Hypothalamus (tissue), 51 donors: ENCODE measurements at places on chromosomes 4 and X.

GRCh38 chrX:134670134-134670924 lies 12.1 kb upstream of the PLAC1 start:
- no peak for DNase-seq

- DNase-seq: no peak
Measured at GRCh38 chr4:3530051-3530450, 2.2 kb downstream of the LRPAP1 start.

- DNase-seq: no peak
Measured at GRCh38 chrX:105191878-105192277, 28.6 kb downstream of the TEX13A start.

DNA sequence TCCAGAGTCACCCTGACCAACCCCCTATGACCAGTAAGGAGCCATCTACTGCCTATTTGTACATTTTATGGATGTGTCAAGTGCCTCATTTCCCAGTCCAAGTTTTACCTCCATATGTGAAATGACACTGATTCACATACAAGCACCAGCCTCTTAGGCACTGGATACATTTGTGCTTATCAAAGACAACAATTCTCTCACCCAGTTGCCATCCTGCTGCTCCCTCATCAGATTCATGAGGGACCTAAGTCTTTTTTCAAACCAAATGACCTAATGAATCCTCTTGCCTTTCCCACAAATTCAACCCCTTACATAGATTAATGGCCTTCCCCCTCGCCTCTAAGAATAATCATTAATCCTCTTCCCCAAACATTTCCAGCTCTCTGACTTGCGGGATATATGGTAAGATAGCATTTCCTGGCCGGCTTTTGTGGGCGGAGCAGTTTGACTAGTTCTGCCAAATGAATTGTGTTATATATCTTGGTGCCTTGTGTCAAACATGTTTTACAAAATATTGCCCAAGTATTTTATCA lies 233.9 kb downstream of the ARAP2 start:
- DNase-seq: no peak

DNA sequence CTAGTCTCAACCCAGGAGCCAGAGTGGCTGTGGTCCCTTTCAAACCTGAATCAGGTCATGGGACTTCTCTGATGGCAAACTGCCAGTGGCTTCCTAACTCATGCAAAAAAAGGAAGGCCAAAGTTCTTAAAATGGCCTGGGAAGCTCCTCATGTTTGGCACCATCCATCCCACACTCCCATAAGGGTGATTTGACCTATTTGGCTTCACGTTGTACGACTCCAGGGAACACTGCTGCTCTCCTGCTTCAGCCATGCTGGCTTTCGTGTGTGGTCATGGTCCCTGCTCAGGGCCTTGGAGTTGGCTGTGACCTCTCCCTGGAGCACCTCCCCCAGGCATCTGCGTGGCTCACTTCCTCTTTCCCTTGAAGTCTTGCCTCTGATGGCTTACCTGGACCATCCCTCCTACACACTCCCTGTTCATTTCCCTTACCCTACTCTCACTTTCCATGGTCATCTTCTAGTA lies 12.8 kb upstream of the TMSB4X start:
- DNase-seq: no peak

GRCh38 chr4:76001700-76002099 lies 5.6 kb downstream of the CXCL9 start:
- no peak for DNase-seq

- no peak for DNase-seq
Measured at GRCh38 chrX:117835034-117835433, 281.6 kb downstream of the KLHL13 start.

DNA sequence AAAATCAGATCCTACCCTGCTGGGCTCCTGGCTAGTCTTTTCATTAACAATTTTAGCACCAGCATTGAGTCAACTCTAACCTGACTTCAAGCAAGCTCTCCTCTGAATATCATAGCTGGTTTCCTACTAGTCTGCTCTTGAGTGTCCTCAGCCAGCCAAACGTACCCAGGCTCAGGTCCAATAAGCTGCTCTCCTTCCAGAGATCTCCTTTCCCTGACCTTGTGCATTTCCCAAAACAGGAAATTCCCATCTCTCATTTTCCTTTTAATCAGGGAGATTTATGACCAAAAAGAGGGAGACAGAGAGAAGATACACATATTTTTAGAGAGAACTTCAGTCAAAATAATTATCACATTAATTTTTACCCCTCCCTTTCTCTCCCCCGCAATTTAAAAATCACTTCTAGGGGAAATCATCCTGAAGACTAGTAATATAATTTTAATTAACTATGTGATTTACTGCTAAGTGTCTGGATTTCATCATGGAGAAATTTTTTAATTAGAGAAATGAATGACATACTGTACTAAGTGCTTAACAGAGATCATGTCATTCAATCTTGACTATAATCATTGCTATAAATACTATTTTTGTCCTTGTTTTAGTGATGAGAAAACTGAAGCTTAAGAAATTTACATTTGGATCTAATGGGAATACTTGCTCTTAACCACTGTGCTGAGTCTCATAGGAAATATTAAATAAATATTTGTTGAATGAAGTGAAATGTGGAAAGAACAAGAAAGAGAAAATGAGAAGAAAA lies 421.7 kb upstream of the INTU start:
- no peak for DNase-seq

GRCh38 chr4:52421811-52422213 lies 237.3 kb downstream of the USP46 start:
- DNase-seq: no peak

DNA sequence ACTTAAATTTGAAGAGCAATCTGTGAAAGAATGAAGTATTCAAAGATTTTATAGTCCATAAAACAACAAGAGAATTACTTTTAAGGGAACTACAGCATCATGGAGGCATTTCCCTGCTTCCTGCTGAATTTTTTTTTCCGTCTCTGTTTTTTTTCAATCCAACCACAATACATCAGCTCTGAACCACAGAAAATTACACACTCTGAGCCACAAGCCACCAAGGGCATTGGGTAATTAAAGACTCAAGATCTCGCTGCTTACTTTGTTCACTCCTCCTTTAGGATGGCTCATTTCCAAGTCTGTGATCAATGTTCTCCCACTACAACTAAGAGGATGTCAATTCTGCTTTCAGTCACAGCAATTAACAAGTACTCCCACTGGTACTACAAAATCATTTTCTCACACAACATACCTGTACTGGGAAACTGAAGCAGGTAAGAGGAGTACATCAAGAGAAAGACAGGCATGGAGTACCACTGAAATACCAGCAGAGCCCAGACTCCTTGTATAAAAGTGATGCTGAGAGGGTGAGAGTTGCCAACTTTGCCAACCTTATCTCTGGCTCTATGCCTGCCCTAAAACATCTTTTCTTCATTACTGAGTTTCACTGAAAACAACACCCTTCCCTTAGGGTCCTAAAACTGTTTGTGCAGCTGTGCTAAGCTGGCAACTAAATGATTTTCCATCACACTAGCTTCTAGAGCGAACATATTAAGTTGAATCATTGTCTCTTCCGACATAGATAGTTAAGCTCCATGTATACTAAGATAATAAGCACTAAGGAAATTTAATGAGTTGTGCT lies 105.8 kb upstream of the MAGEB18 start:
- DNase-seq: no peak

GRCh38 chrX:106247162-106247561 lies 79.1 kb downstream of the PWWP3B start:
- DNase-seq: no peak

DNA sequence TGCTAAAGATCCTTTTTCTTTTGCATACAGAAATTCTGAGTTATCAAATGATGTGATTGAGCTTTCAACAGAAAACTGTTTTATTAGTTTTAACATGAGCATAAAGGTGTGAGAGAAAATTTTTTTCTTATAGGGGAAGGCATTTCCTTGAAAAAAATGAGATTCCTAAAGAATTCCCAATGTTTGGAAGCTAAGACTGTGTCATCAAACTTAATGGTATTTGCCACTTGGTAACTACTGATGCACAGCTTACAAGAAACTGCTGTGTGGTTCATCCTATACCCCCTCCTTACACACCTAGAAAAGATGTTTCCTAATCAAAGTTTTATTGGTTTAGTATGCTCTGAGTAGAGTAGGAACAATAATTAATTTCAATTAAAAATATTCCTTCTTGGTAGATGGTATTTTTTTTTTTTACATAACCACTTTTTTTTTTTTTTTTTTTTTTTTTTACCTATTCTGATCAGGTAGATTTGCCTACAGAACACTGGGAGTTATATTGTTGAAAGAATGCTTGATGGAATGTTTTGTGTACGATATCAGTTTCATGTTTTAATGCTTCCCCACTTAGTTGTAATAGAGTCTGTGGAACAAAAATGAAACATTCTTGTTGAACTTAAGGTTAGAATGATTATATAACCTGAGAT lies 6.0 kb downstream of the PTPN13 start:
- DNase-seq: no peak

DNA sequence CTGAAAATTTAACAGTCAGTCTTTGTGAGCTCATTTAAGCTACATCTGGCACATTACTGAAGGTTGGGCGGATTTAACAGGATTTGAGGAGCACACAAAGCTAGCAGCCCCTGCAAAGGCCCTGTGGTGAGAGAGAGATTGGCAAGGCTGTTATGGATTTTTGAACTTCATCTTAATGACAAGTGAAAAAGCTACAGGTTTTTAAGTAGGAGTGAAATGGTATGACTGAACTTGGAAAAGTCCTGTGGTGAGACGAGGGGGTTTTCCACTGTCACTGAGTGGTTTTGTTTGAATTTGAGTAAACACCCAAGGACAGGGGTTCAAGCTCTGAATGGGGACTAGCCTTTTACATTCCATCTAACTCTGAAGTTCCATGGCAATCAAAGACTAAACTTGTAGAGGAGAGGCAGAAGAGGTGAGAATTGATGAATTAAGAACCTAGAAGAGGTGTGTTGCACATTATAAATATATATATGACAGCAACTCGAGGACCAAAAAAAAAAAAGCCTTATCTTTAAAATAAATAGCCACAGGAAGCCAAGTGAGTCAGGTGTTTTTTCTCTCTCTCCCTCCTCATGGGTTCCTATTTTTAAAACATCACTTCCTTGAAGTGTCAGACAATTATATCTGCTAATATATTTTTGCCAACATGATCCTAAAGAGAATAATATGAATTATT lies 47.8 kb upstream of the CLNK start:
- DNase-seq: no peak

DNA sequence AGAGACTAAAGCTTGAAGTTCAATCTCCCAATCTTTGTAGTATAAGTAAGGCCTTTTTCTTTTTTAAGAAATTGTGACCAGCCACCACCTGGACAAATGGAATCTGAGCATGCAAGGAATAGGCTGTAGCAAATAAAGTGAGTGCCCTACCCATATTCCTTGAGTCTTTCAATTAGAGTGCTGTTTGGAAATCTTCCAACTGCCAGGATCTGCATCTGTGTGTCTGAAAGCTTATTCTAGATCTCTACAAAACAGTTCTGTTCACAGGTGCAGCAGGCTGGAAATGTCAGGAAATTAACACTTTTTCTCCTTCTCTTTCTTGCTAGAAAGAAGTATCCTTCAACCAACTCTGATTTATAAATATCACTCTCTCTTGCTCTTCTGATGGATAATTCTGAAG lies 76.7 kb upstream of the NDST3 start:
- DNase-seq: no peak

DNA sequence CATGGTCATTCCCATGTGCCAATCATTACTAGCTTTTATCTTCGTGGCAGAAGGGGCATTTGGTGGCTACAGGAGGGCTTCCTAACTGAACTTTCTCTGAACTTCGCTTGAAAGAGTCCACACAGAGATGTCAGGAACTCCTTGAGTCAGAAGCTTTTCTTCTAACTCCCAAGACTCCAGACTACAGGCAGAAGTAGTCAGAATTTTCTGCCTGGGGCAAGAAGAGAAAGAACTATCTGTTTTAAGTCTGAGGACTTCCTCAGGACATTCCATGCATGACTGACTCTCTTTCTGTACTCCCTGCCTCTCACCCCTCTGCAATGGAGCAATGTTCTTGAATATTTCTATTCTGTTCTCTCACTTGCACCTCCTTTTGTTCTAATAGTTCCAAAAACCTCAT lies 170.5 kb upstream of the TBC1D9 start:
- no peak for DNase-seq

- no peak for DNase-seq
Measured at GRCh38 chr4:52843958-52844357, 18.2 kb upstream of the RASL11B start.

DNA sequence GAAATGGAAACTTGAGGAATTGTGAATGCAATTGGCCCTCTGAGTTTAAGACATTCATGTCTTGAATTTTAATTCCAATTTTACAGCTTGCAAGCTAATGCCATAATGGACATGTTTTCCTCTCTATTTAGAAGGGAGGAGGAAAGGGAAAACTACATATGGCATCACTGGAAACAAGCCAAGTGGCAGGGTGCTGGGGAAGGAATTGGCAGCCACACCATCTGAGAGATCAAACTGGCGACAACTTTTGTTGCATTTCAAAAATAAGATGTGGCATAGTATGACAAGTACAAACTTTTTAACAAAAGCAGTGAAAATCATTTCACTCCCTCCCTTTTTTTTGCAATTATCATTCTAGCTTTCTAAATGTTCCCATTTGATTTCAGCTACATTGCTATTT lies 615.6 kb downstream of the CENPC start:
- no peak for DNase-seq

DNA sequence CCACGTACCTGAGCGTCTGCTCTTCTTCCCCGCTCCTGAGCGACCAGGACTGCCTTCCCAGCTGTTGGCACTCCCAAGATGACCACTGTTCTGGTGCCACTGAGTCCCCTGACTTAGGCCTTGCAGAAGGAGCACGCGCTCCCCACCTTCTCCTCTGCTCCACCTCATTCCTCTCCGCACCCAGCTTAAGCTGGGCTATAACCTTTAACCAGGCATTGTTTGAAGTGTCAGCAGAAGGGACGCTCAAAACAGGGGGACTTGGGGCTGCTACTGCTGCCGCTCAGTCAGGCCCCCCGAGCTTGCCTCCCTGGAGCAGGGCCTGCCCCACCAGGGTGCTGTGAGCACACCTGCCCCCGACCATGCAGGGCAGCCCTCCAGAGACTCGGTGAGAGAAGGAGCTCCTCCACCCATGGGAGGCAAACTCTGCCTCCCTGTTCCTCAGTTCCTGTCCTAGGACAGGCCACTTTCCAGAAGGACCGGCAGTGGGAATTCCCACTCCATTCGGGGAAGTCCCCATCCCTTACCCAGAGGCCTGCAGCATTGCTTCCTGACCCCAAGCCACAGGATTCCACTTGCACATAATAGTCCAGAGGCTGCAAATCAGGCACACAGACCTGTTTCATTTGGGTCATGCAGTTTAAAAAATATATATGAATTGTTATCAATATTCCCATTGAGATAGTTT lies 99.7 kb upstream of the ENPP6 start:
- DNase-seq: no peak

DNA sequence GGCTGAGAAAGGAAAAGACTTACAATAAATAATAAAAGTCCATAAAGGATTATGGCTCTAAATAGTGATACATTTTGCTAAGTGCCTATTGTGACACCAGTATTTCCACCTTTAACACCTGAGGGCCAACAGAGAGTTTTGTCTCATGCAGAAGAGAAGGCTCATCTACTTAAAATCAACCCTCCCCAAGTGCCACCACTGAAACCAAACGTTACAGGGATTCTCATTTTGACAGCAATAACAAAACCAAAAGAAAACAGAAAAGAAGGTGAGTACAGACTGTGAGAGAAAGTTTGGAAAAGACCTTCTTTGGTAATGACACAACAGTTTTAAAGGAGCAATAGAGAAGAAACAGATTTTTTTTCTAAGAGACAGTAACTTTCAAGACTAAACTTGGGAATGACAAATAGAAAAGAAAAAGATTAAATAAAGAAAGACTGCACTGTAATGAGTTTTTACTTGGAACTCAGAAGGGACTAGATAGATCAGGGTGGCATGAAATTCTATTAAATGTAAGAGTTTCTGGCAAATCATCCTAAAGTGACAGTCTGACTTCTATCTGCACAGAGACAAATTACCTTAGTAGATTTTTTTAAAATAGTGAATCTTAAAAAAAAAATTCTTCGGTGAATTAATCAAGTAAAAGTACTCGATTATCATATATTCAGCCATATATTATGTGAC lies 109.7 kb downstream of the ZNF827 start:
- no peak for DNase-seq
